ENCODE measurements at places on chromosomes 6 and 20. TPM values are rescaled to one million over a fixed set of nuclear protein-coding genes. Genes with fewer than 3 reads are reported as not detected.

DNA sequence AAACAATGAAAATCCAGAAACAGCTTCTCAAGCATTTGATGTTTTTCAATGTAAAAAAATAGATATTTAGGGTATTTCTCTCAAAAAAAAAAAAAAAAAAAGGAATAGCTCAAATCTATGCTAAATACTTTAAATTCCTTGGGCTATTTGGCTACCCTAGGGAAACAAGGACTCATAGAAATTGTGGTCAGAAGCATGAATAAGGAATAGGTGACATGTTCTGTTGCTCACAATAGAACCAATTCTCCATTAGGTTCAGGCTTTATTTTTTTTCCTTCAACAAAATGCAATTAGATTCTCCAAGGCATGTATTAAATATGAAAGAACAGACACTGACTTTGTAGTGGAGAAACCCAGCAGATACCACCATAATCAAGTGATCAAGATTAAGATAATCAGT is 904.3 kb upstream of the FLRT3 start:
- DNase-seq, result no peak

GRCh38 chr6:116090251-116090650 is 10.4 kb upstream of the NT5DC1 start:
- no peak for DNase-seq

- DNase-seq, result no peak
Observed at GRCh38 chr6:28638787-28639430, 113.2 kb downstream of the GPX5 start.

DNA sequence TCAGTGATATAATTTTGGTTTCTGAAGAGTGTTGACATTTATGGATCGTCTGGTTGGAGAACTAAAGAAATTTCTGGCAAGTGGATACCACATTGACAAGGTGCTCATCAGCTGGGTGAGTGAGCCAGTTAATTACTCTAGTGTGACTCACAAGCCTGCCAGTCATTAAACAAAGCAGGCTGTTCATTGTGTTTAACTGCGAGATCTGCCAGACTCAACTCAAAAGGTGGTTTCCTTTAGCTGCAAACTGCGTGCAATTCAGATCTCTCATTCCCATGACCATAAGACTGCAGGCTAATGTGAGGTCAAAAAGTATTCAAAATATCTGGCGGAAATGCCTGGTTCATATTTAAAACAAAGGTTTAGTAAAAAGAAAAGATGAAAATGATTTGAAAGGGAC is 32.5 kb upstream of the IYD start:
- DNase-seq, result no peak

The COL12A1 gene
- total RNA-seq, result 40.4 TPM

The BEND3 gene
- 7.0 TPM for total RNA-seq

Measured in ureter (tissue), 1 donor.